Liver (tissue), 10 donors: ENCODE measurements at places on chromosomes 2 and 18. TPM values are rescaled to one million over a fixed set of nuclear protein-coding genes. Genes with fewer than 3 reads are reported as not detected.
A peak's percentile ranks its signal among the peaks of the same experiment; 100 is the strongest.

The CROCC2 gene
- 0.08 TPM for total RNA-seq

The FBXO48 gene
- 0.75 TPM for total RNA-seq

The AKAIN1 gene
- not detected for total RNA-seq

The CENPA gene
- 14.4 TPM for total RNA-seq

The CREG2 gene
- 0.05 TPM for total RNA-seq

The IL36RN gene
- total RNA-seq, result not detected

The TM4SF20 gene
- not detected for total RNA-seq

The FKBP7 gene
- 5.7 TPM for total RNA-seq

The AQP4 gene
- total RNA-seq, result 0.33 TPM

The FSIP2 gene
- total RNA-seq, result 0.05 TPM

The LRATD1 gene
- 2.6 TPM for total RNA-seq

The CD8A gene
- 0.47 TPM for total RNA-seq

The SP110 gene
- 5.3 TPM for total RNA-seq

The ALK gene
- under 0.01 TPM for total RNA-seq

The NEUROD1 gene
- not detected for total RNA-seq

DNA sequence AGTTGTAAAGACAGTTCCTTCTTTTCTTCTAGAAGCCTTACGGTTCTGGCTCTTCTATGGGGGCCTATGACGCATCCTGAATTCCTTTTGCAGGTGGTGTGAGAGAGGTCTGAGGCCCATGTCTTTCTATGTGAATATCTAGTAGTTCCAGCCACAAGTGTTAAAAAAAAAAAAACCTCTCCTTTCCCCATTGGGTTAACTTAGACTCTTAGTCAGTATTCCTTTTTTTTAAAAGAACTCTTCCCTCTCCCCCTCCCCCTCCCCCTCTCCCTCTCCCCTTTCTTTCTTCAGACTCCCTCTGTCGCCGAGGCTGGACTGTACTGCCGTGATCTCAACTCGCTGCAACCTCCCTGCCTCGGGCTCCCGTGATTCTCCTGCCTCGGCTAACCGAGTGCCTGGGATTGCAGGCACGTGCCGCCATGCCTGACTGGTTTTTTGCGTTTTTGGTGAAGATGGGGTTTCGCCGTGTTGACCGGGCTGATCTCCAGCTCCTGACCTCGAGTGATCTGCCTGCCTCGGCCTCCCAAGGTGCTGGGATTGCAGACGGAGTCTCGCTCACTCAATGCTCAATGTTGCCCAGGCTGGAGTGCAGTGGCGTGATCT, 11.4 kb upstream of the CIDEA start:
- DNase-seq, result no peak

DNA sequence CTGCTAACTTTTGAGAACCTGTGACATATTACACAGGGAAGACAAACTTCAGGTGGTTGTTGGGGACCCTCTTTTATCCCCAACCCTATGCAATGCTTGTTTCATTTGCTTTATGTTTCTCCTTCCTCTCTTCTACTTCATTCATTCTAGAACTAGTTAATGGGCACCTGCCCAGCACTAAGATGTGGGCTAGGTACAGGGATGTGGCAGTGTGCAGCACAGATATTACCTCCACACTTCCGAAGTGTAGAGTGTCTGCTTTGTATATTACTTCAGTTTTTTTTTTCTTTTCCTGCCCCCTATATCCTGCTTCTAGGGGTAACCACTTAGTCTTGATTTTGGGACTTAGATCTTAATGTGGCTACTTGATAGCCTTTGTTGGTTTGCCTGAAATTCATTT, 35.1 kb downstream of the CD28 start:
- no peak for DNase-seq

GRCh38 chr2:144515696-144516410, 4.1 kb downstream of the ZEB2 start:
- DNase-seq, result peak; percentile 65

DNA sequence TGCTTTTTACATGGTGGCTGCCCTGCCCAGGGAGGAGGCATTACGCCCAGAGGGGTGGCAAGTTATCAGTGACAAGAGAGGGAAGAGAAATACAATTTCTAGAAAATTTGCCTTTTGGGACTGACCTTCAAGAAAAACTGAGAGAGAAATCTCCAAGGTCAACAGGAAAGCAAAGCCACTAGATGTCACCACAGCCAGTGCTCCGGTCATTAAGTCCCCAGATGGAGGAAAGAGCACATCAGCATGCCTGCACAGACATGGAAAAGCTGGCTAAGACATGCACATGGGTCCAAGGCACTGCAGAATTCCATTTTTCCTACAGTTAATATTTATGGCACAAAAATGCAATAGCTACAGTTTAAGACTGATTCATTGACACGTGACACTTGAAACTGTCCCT, 21.0 kb downstream of the FHL2 start:
- no peak for DNase-seq

GRCh38 chr2:210503001-210503623, 26.6 kb upstream of the LANCL1 start:
- peak; percentile 58 for DNase-seq

DNA sequence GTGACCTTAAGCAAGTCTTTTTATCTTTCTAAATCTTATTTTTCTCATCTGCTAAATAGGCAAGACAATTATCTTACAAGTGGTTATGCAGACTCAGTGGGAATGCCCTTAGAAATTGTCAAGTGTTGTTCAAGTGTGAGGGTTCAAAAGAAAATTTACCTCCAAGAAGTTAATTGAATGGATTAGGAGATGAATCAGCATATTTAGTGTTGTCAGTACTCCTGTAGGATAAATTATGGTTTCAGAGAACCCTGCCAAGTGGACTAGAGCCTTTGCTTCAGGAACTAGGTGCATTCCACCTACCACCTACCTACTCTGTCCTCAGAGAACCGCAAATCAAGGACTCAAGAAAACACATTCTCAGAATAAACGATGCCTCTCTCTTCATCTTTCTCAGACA, 69.8 kb upstream of the KCTD1 start:
- no peak for DNase-seq

- DNase-seq, result no peak
Observed at GRCh38 chr18:8776013-8776943, 70.9 kb downstream of the MTCL1 start.

DNA sequence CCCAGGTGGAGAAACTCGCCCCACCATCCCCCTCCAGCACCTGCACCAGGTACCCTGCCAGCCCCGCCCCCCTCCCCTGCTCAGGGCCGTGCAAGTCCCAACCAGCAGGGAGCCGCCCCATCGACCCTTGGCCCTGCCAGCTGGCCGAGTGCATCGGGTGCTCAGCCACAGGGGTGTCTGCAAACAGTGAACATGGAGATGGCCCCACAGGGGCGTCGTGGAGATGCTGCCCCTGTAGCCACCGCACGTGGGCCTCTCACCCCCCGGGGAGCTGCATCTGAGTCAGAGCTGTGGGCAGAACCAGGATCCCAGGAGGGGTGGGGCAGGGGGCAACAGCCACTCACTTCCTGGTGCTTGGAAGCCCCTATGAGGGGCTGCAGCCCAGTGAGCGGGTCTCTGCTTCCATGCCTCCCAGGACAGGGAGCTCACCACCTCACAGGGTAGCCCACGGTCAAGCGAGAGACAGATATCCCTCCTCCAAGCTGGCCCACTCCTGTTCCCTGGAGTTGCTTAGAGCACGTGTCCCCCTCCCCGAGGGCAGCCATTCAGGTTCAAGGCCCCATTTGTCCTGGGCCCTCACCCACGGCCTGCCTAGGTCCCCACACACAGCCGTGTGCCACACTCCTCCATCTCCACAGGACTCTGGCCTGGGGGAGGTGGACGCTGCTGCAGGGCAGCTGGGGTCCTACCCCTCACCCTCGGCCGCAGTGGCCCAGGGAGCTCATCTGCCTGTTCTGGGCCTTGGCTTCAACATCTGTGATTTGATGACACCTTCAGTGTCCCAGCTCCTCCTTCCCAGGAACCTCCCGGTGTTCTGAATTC, 1.1 kb upstream of the MAB21L4 start:
- peak; percentile 74 for DNase-seq

DNA sequence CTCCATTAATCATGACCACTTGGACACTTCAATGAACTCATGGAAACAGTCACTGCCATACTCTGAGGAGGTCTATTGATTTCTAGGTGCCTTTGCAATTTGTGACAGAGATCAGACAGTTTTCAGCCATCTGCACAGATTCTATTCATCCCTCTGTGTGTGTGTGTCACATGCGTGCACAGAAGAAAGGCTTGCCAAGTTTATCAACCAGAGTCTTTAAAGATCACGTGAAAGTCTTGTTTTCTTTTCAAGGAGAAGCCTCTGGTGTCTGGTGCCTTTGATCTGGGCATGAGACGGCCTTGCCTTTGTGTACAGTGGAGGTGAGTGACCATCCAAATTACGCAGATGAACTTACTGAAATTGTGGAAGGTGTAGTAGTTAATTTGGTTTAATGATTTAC, 164.2 kb downstream of the VAPA start:
- DNase-seq, result no peak

DNA sequence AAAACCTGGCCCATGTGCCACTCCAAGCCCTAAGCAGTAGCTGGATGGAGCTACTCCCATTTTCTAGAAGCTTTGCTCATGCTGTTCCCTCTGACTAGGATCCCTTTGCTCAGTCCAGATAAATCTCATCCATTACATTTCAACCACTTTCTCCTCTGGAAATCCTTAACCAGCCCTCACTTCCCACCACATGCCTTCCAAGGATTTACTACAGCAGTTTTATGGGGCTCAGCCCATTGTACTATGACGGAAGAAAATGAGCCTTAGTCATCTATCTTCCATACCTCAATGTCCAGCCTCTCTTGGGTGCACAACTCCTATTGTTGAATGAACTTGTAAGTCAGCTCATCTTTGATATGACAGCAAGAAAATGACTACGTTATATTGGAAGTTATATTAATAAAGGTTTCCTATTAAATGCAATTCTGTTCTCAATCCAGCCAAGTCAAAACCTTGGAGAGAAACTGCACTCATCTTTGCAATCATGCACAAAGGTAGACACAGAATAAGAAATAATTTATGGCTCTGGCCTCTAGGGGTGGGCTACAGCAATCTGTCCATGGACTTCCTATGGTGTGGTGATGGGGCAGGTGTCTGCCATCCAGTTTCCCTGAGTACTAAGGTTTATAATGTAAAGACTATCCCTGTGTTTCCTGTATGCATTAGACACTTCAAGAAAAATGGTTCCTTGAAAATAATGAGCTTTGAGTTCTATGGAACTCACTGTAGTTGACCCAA, 3.4 kb downstream of the B4GALT6 start:
- DNase-seq, result no peak

GRCh38 chr2:18560797-18561085, 288 bp upstream of the RDH14 start:
- DNase-seq, result no peak

DNA sequence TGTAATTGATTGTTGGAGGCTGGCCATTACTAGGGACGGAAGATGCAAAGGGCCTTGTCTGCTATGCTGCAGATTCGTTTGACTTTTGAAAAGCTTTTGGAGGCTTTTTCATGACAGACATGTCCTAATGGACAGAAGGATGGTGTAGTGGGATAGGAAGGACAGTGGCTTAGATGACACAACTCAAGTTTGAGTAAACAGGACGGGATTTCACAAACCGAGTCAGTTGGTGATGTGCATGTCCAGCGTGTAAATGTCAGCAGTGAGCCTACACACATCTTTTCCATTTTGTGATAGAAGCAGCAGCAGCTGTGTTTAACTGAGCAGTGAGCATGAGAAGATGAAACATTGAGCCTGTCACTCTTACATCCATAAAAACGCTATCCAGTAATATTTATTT, 76.0 kb downstream of the NCK2 start:
- no peak for DNase-seq

- no peak for DNase-seq
Observed at GRCh38 chr2:31660812-31661335, 80.1 kb upstream of the SRD5A2 start.
